Neuronal stem cell (in vitro differentiated cells): ENCODE measurements at places on chromosomes 3 and 15.

DNA sequence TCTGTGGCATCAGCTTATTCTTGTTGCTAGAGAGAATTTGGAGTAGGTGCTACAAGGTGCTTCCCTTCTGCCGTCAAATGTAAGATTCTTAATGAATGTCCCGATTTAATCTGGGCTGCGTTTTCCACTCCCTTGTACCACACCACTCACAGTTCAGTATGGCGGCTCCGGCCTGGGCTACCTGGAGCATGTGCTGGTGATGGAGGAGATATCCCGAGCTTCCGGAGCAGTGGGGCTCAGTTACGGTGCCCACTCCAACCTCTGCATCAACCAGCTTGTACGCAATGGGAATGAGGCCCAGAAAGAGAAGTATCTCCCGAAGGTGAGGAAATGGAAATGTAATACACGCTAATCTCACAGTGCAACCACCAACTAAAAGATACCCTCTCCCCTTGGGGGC lies 4.9 kb downstream of the IVD start:
- DNase-seq: no peak

DNA sequence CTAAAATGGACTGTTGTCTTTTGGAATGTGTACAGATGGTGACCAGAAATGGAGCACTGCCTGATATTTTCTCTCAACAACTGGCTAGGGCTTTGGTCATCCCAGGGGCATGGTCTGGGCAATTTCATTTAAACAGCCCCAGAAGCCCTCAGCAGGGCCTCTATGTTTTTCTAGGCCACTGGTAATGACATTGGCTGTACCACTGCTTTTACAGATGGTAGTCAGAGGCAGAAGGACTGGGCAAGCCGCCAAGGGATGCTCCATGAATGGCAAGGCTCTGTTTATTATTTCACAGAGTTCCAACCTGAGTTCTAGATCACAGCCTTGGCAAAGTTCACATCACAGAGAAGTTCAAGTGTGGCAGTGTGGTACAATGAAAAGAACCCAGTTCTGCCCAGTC lies 37.0 kb upstream of the LMCD1 start:
- no peak for DNase-seq

DNA sequence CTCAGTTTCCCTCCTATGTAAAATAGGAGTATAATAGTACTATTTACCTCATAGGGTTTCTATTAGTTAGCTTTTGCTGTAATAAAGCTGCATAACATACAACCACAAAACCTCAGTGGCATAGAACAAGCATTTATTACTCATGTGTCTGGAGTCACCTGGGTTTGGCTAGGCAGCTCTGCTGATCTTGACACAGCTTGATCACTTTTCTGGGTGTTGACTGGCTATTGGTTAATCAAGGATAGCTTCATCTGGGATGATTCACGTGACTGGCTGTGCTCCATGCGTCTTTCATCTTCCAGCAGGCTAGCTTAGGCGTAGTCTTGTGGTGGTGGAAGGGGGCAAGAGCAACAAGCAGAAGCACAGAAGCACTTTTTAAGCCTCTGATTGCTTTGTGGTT lies 112.6 kb downstream of the SQOR start:
- no peak for DNase-seq

DNA sequence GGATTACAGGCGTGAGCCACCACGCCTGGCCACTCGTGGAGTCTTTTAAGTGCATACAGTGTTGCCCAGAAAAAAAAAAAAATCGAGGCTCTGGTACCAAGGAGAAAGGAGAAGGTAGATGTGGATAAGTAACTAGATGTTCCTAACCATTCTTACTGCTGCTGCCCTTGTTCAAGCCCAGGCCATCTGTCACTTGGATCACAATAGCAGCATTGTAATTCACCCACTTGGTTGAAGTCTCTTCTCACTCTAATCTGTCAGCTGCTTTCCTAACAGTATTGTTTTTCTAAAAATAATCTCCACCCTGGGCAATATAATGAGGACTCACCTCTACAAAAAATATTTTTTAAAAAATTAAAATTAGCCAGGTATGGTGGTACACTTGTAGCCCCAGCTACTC lies 58.0 kb upstream of the CRTC3 start:
- DNase-seq: no peak

- no peak for DNase-seq
Observed at GRCh38 chr3:168996622-168997021, 666.9 kb downstream of the MECOM start.

- no peak for DNase-seq
Observed at GRCh38 chr15:72047020-72047419, 70.9 kb downstream of the MYO9A start.

- DNase-seq: no peak
Observed at GRCh38 chr3:124745756-124746155, 15.5 kb downstream of the UMPS start.

GRCh38 chr3:150635526-150635925 lies 32.4 kb downstream of the SELENOT start:
- DNase-seq: no peak

- DNase-seq: no peak
Observed at GRCh38 chr3:73094951-73095350, 33.5 kb downstream of the EBLN2 start.

DNA sequence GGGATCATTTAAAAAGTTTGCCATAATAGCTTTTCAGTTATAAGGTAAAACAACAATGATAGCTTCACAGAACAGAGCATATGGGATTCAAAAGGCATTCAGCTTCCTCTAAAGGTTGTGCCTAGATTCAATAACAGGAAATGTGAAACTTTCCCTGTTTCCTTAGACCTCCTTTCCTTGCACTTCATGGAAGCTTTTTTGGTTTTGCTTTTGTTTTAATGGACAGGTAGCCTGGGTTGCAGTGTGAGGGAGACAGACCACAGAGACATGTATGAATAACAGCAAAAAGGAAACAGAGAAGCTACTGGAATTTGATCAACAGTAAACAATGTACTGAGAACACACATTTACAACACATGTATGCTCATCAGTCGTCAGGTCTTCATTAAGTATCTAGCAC lies 2.3 kb upstream of the TNFAIP8L3 start:
- no peak for DNase-seq

DNA sequence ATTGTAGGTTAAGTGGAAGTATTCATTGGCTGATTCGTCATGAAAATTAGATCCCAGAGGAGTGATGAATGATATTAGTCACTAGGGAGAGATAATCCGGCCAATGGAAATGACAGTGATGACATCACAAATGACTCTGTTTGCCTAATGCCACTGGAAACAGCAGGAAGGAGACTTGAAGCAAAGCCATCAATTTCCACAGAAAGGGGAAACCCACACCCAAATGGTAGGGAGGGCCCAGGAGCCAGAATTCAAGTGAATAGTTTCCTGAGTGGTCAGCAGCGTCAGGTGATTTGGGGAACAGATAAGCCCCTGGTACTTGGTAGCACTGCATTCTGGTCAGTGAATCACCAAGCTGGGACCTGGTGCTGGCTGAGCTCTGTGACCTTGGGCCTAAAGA lies 3.3 kb upstream of the ADAMTS9 start:
- DNase-seq: no peak

DNA sequence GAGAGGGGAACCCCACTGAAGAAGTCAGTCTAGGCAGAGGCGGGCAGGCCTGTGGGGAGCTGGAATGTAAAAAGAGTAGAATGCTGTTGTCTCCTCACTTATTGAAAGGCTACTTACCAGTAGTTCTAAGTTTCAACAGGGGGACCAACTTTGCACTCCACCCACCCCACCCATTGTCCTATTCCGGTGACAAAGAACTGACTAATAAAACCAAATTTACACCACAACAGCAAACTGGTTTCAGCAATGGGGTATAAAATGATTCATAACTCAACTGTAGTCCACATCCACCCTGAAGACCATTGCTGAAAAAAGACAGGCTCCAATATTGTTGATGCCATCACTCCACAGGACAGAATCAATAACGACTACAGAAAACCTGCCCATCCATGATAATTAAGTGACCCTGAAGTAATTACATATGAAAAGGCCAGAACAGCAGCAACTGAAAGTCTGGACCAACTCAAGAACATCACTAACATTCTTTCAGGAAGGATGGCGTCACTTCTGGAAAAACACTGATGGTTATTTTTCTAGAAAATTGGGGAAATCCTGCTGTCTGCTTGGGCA lies 80.2 kb downstream of the ABI3BP start:
- DNase-seq: no peak

GRCh38 chr15:78838489-78838888 lies 27.2 kb upstream of the ADAMTS7 start:
- DNase-seq: no peak

DNA sequence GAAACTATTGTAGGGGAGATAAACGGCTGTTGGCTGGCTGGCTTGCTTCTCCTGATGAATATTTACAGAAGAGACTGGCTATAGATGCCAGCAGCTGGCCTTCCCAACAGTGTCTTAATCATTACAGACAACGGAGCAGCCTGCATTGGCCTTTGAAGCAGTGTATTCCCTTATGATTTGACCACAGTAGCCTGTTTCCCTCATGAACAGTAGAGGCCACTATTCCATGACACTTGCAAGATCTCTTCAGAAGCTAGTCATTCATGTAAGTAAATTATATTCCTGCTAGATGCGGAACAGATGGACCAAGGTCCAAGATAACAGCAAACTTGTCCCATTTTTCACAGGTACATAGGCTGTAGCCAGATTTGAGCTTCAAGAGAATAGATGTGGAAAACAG lies 47.3 kb downstream of the TMCO5A start:
- DNase-seq: no peak

DNA sequence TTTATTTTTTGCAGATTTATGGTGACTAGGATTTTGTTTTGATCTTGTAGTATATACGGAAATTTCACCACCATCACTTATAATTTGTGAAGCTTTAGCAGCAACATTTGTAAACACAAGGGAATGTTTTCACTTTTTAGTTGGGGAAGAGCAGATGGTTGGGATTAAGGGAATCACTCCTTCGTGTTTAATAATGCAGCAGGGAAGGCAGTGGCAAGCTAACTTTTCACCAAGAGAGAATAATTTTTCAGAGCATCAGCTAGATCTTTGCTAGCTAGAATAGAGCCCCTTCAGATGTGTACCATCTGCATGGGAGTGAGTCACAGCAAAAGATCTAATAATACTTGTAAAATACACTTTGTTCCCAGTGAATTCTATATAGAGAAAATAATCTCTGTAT lies 632.7 kb downstream of the CADM2 start:
- no peak for DNase-seq

DNA sequence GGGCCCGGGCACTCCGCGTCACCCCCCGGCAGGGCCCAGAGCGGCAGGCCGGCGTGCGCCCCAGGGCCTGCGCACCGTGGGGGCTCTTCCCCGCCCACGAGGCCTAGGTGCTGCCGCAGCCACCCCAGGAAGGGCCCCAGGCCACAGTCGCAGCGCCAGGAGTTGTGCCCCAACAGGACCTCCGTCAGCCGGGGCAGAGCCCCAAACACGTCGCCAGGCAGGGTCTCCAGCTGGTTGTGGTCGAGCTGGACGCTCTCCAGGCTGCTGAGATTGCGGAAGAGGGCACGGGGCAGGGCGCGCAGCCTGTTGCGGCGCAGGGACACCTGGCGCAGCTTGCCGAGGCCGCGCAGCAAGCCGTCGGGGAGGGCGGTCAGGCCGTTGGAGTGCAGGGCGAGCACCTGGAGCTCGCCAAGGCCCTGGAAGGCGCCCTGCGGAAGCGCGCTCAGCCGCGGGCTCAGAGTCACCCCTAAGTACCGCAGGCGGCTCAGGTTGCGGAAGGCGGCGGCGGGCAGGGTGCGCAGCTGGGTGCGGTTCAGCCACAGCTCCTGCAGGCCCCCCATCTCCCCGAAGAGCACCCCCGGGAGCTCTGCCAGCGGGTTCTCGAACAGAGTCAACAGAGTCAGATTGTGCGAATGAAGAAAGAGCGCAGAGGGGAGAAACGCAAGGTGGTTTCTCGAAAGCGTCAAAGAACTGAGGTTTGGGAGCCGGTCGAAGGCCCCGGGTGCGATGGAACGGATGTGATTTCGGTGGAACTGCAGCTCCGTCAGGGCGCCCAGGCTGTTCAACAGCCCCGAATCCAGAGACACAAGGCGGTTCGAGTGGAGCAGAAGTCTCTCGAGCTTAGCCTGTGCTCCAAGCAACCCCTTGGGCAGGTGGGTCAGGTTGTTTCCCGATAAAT lies 2.0 kb downstream of the GP5 start:
- DNase-seq: no peak

- DNase-seq: no peak
Observed at GRCh38 chr3:122586773-122587485, 9.5 kb downstream of the PARP15 start.

- DNase-seq: no peak
Observed at GRCh38 chr15:50458348-50459112, 34.3 kb downstream of the USP8 start.
